B cell (primary cell): ENCODE measurements at places on chromosomes 2 and 18. TPM values are rescaled to one million over a fixed set of nuclear protein-coding genes. Genes with fewer than 3 reads are reported as not detected.

PLCL1 gene
- 0.07 and 0.12 TPM in 2 replicates for total RNA-seq

SPIRE1 gene
- 3.0 and 4.0 TPM in 2 replicates for total RNA-seq

DLX2 gene
- 0.52 and 0.61 TPM in 2 replicates for total RNA-seq

COMMD1 gene
- total RNA-seq, result 25.1 and 26.7 TPM in 2 replicates

GAREM2 gene
- total RNA-seq, result 1.7 and 1.8 TPM in 2 replicates

SERPINB7 gene
- total RNA-seq, result not detected in 2 replicates

TCF7L1 gene
- total RNA-seq, result 0.53 and 0.67 TPM in 2 replicates

SCN3A gene
- total RNA-seq, result 6.0 and 6.1 TPM in 2 replicates

GALNT14 gene
- 4.9 and 6.2 TPM in 2 replicates for total RNA-seq

CCDC93 gene
- total RNA-seq, result 79.6 and 86.7 TPM in 2 replicates

GPR45 gene
- total RNA-seq, result not detected in 2 replicates

RAD51AP2 gene
- not detected in 2 replicates for total RNA-seq

RDH14 gene
- 18.5 and 19.4 TPM in 2 replicates for total RNA-seq

RFTN2 gene
- total RNA-seq, result not detected in 2 replicates

TUBB8B gene
- total RNA-seq, result 0.49 and 0.95 TPM in 2 replicates

FAP gene
- not detected in 2 replicates for total RNA-seq

HK2 gene
- total RNA-seq, result 5.0 and 5.7 TPM in 2 replicates

TUBA4B gene
- total RNA-seq, result not detected in 2 replicates

APCDD1 gene
- total RNA-seq, result 0.46 and 1.1 TPM in 2 replicates
